ENCODE measurements at places on chromosomes 11 and 22.

GRCh38 chr11:107598225-107599139 is 7.5 kb downstream of the ELMOD1 start:
- no peak for DNase-seq

DNA sequence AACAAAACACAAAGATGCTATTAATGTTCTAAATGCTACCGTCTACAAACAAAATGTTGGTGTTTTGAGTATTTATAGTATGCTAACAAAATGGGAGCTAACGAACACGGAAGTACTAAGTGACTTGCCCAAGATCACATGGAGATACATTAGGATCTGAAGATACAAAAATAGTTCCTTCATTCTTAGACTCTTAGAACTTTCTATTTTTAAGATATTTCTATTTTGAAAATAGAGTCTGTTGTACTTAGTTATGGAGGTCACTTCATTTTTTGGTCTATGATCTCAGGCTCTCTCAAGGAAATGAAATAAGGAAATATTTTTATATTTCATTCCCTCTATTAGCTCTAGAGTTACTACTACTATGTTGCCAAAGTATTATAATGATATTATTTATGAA is 64.2 kb downstream of the APOL5 start:
- no peak for DNase-seq

DNA sequence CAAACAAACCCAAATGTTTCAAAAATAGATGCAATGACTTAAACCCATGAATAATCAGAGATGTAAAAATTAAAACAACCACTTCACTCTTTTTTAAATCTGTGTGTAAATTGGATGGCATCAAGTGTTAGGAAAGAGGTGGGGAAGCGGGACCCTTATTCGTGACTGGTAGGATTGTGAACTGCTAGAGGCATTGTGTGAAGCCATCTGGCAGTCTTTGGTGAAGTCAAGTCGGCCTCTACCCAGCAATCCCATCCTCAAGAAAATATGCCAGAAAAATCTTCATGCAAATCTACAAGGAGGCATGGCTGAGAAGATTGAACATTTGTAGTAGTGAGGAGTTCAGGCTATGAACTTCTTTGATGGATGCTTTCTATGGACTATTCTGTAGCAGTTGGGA is 114.6 kb upstream of the C11orf87 start:
- no peak for DNase-seq

DNA sequence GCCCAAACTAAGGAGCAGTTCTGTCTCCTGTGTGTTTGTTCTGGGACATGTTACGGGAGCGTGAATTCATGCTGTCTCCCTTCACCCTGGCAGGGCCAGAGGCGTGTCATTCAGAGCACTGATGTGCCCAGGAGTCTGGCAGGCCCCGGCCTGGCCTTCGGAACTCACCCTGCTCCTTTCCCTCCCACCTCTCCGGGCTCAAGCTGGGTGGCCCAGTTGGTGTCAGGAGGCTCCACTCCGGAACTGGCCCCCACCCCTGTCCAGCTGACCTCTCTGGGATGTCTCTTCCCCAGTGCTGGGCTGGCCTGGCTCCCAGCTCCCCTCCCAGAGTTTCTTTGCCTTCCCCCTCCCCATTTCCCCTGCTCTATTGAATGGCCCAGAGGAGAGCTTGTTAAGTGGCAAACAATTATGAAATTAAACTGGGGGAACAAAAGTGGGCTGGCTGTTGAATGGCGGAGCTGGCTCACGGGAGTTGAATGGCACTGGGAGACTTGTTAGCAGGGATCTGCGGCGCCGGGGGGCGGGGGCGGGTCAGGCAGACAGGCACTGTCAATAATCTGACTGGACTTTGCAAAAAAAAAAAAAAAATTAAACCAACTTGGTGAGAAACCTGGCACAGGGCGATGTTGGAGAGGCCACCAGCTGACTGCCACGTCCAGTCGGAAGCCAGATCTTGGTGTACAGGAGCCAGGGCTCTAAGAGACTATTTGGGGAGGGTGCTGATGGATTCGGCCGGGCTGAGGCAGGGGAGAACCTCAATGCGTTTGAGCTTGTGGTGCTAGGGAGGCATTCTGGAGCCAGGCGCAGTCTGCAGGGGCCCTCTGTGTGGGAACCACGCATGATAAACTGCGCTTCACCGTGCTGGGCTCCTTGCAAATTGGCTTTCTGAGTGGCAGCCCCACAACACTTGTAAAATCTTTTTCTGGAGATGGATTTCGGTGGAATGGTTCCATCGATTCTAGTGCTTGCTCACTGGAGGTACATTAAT is 1.3 kb downstream of the MPPED1 start:
- DNase-seq: no peak

DNA sequence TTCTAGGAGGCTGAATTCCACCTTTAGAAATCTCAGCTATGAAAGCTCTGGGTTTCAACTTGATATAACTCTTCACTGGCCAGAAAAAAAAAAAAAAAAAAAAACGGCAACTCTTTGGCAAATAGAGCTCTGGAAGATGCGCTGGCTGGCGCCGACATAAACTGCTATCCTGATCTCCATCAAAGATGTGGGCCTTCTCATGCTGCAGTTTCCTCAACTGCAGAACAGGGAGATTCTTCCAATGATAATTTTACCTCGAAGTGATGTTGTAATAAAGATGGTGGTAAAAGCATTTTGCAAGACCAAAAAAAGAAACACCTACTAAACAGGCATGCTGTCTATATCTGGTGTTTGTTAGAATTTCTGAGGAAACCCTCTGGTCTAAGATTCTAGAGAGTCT is 20.3 kb downstream of the FLI1 start:
- no peak for DNase-seq
